ENCODE measurements at places on chromosomes 13 and 19. TPM values are rescaled to one million over a fixed set of nuclear protein-coding genes. Genes with fewer than 3 reads are reported as not detected.

The ZNF43 gene
- 42.5 TPM for polyA plus RNA-seq

The TMEM238 gene
- 0.77 TPM for polyA plus RNA-seq

The ZNF98 gene
- polyA plus RNA-seq: 3.3 TPM

The GYS1 gene
- 53.7 TPM for polyA plus RNA-seq

The HCST gene
- polyA plus RNA-seq: 3.4 TPM

The DCLK1 gene
- 7.1 TPM for polyA plus RNA-seq

The CGB8 gene
- polyA plus RNA-seq: not detected

The ZNF345 gene
- 17.5 TPM for polyA plus RNA-seq

The FPR3 gene
- polyA plus RNA-seq: 0.28 TPM

DNA sequence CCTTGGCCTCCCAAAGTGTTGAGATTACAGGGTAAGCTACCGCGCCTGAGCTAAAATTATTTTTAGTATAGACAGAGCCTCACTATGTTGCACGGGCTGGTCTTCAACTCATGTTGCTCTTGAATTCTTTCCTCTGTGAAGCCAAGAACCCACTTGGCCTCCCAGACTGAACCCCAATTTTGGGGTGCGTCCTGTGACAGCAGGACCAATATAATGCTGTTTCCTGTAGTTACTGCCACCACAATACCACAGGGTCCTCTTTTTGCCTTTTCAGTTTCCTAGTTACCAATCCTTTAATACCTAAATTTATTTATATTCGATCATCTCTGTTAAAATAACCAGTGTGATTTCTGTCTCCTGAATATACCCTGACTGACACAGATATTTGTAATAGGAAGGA lies 32.9 kb downstream of the TSKS start:
- DNase-seq: no peak

GRCh38 chr19:13979244-13979615 lies 26.9 kb downstream of the RFX1 start:
- no peak for DNase-seq

DNA sequence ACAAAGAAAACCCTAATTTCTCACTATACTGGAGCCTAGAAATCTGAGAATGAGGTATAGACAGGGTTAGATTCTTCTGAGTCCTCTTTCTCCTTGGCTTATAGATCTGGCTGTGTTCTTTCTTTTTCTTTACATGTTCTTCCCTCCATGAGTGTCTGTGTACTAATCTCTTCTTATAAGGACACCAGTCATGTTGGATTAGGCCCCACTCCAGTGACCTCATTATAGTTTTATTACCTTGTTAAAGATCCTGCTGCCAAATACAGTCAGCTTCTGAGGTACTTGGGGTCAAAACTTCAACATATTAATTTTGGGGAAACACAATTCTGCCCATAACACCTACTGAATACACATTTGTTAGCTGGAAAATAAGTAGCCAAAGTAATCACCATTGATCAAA lies 302.6 kb downstream of the PCDH9 start:
- DNase-seq: no peak

- DNase-seq: no peak
Observed at GRCh38 chr19:18940769-18941627, at the start of gene HOMER3. HOMER3 (minus strand) TSS chr19:18941217; CDS start chr19:18938982, 2,235 bp downstream.

DNA sequence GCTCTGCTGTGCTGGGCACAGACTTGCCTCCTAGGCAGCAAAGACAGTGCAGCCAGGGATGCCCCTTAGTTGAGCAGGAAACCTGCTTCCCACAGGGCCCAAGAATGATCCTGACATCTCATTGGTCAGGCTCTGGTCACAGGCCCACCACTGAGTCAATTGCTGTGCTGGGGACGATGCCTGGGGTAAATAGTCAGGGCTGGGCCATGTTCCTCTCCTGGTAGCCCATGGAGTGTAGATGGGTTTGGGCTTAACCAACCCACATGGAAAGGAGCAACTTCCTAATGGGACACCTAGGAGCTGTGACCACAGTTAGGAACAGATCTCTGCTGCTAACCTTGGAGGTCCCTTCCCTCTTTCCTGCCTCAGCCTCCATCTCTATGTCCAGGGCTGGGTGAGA lies 212.5 kb upstream of the ZNF536 start:
- no peak for DNase-seq

- DNase-seq: no peak
Observed at GRCh38 chr13:113999618-113999910, 25.7 kb upstream of the C13orf46 start.

- DNase-seq: no peak
Observed at GRCh38 chr13:76741624-76742023, 144.6 kb downstream of the KCTD12 start.

- DNase-seq: no peak
Observed at GRCh38 chr19:29507081-29507860, 18.5 kb upstream of the VSTM2B start.

GRCh38 chr13:90640976-90641375 lies 706.5 kb upstream of the MIR17HG start:
- DNase-seq: no peak

DNA sequence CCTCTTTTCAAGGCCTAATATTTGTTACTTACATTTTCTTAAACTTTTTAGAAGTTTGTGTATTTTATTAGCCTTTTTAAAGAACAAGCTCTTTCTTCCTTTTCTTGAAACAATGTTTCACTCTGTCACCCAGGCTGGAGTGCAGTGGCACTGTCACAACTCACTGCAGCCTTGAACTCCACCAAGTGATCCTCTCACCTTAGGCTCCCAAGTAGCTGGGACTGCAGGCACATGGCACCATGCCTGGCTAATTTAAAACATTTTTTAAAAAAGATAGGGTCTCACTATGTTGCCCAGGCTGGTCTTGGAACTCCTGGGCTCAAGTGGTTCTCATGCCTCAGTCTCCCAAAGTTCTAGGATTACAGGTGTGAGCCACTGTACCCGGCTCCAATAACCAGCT lies 192.2 kb upstream of the SPRY2 start:
- DNase-seq: no peak

- DNase-seq: no peak
Observed at GRCh38 chr13:93867481-93867880, 612.0 kb downstream of the DCT start.

DNA sequence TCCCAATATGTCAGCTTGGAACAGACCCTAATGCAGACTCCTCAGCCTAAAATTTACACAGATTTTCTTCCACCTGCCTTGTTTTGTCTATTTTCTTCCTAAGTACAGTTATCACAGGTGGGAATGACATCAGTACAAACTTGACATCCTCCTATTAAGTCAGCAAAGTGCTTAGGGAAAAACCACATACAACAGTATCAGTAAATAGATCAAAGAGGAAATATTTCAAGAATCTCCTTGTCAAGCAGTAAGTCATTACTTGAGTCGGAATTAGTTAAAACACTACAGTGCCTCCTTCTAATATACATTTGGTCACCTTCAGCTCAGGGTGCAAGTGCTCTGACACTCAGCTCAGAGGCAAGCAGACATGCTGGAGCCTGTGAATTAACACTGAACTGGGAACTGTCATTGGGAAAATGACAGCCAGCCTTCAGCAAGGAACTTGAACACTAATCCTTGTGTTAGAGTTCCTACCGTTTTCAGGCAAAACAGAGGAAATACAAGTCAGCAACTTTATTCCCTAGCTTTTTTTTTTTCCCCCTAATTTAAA lies 394.3 kb upstream of the HTR2A start:
- DNase-seq: no peak

GRCh38 chr19:51368366-51369282 lies at the start of gene CLDND2:
CLDND2 (minus strand) TSS chr19:51369003; CDS start chr19:51368577, 426 bp downstream.
- DNase-seq: no peak

DNA sequence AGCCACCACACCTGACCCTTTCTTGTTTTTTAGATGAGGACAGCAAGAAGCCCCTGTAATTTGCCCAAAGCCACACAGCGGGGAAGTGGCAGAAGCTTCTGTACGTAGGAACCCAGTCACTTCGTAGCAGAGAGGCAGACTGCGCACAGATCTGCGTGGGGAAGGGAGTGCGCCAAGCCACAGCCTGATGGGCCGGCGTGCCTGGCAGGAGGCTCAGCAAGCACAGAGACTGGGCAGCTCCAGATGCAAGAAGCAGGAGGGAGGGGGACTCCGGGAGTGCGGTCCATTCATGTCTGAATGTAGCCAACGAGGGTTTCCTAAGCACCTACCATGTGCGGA lies 347 bp upstream of the TJP3 start:
- no peak for DNase-seq

DNA sequence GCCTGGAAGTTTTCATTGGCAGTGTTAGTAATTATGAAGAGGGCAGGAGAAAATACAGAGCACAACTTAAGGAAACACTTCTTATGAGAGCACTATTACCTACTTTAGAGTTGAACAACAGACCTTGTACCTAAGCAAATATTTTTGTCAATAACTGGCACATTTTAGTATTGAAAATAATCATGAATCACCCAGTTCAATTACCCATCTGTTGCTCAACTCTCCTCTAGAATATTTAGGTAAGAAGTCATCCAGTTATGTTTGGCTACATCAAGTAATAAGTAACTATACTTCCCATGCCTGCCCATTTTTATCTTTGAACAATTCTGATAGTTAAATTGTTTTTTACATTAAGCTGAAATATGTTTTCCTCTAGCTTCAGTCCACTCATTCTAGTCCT lies 893.4 kb downstream of the DIAPH3 start:
- no peak for DNase-seq

GRCh38 chr19:6604906-6605305 lies 14.0 kb upstream of the CD70 start:
- DNase-seq: no peak

DNA sequence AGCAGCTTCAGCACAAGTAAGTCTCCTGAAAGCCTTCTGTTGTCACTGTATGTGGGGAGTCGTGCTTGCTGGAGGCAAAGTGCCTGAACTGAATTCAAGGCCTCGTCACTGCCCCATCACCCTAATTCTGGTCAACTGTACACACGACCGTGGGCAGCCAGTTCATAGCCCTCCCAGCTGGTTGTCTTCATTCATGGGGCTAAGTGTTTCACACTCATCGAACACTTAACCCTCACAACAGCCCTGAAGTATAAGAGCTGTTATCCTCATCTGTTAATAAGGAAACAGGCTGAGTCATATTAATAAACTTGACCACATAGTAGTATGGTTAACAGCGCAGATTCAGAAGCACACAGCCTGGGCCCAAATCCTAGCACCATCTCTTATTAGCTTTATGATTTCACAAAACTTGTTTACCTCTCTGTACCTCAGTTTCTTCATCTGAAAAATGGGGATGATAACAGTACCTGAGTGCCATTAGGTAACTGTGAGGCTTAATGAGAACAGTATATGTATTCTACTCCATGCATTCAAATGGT lies 66.7 kb downstream of the CDADC1 start:
- no peak for DNase-seq

GRCh38 chr19:4816202-4816949 lies 15.1 kb downstream of the TICAM1 start:
- no peak for DNase-seq

DNA sequence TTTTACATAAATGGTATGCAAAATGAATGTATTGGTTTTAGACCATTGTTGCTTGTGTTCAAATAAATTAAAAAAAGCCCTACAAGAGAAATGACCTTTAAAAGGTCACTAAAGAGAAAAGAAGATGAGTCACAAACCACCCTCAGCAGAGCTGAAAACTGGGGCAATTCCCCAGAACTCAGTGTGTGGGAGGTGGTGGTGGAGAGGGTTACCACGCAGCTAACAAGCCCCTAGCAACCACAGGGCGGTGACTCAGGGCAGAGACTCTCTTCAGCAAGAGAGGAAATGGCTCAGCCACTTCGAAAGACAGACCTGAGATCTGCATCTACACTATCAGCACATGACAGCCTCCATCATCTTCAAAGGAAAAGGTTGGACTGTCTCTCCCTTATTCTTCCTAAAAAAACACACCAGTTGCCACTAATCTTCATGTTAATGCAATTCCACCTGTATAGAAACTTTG lies 29.4 kb upstream of the NDFIP2 start:
- no peak for DNase-seq
